ENCODE measurements at places on chromosomes 13 and 19. TPM values are rescaled to one million over a fixed set of nuclear protein-coding genes. Genes with fewer than 3 reads are reported as not detected.
A peak's percentile ranks its signal among the peaks of the same experiment; 100 is the strongest.

GRCh38 chr13:48113756-48114130 lies 18.8 kb upstream of the MED4 start:
- DNase-seq: peak; percentile 16

GRCh38 chr13:19959141-19959830 lies 759 bp downstream of the ZMYM2 start:
- DNase-seq: peak; percentile 50

- DNase-seq: peak; percentile 24
These were observed 3.0 kb upstream of the IGFL1 start for GRCh38 chr19:46226438-46226973.

- no peak for DNase-seq
These were observed 420.6 kb downstream of the DCT start for GRCh38 chr13:94058821-94059360.

DNA sequence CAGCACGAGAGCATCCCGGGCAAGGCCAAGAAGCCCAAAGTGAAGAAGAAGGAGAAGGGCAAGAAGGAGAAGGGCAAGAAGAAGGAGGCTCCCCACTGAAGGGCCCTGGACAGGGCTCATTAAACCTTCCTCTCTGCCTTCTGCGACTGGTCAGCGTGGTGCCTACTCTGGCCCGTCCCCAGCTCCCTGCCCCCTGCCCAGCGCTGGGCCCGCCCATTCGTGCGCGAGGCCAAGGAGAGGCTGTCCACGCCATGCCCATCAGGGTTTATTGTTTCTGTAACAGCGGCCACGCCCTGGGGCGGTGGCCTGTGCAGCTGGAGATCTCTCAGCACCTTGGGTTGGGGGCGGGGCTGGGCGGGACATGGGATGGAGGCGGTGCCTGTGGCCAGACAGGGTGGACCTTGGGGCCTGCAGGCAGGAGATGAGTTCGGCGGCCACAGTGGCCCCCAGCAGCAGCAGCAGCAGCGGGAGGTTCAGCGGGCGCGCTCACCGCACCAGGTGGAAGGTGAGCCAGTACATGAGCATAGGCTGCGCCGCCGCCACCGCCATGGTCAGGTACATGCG lies 897 bp downstream of the C19orf33 start:
- peak; percentile 80 for DNase-seq

- no peak for DNase-seq
These were observed 54.9 kb downstream of the WDFY2 start for GRCh38 chr13:51639171-51639570.

DNA sequence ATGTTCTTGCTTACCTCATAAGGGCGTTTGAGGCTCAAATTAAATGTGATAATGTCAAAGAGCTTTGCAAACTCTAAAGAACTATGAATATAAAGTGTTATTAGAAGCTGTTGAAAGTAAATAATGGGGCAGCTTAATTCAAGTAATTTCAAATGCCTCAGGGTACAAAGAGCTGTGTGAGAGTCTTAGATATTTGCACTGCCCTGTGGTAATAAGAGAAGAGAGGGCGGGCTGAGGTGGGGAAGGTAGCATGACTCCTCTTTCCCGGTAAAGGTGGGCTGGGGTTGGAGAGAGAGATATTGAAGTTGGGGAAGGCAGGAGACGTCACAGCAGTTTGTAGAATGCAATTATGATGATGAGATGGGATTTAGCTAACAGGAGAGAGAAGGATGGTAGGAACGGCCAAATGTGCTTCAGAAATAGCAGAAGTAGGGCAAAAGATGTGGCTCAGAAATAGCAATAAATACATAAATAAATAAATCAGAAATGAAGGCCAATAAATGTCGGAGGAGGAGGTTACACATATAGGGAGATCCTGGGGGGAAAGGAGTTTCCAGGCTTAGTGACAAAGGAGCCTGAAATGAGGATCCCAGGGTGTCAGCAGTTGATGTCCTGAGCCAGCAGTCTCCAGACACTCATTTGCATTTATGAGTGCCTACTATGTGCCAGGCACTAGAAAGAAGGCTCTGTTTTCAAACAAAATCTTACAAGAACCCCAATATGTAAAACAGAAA lies 35.7 kb upstream of the RCBTB2 start:
- no peak for DNase-seq

- DNase-seq: peak; percentile 75
These were observed 25.1 kb upstream of the CD70 start for GRCh38 chr19:6616011-6616410.

DNA sequence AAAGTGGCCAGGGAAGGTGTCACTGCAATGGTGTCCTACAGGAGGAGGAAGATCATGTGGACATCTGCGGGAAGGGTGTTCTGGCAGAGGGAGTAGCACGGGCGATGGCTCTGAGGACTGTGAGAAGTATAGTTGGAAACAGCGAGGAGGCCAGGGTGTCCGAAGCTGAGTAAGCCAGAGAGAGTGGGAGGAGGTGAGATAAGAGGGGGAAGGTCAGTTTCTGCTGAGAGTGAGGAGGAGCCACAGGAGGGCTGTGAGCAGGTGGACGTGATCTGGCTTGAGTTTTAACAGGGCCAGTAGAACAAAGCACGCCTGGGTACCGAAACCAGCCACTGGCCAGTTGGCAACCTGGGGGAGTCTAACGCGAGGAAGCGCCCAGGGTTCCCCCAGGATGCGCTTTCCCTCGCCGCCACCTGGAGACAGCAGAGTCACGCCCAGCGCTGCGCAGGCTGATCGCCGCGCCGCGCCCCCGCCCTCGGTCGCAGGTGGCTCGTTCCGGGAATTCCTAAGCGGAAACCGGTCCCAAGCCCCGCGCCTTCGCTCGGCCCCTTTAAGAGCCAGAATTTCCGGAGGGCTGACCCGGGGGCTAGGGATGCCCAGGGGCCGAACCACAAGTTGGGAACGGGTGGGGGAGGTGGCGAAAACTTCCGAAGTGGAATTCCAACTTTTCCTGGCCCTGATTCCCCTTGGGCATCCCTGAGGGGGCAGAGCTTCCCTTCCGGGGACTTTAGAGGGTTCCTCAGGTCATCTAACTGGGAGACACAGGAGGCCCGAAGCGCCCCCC lies 1.1 kb upstream of the LSR start:
- peak; percentile 88 for DNase-seq

DNA sequence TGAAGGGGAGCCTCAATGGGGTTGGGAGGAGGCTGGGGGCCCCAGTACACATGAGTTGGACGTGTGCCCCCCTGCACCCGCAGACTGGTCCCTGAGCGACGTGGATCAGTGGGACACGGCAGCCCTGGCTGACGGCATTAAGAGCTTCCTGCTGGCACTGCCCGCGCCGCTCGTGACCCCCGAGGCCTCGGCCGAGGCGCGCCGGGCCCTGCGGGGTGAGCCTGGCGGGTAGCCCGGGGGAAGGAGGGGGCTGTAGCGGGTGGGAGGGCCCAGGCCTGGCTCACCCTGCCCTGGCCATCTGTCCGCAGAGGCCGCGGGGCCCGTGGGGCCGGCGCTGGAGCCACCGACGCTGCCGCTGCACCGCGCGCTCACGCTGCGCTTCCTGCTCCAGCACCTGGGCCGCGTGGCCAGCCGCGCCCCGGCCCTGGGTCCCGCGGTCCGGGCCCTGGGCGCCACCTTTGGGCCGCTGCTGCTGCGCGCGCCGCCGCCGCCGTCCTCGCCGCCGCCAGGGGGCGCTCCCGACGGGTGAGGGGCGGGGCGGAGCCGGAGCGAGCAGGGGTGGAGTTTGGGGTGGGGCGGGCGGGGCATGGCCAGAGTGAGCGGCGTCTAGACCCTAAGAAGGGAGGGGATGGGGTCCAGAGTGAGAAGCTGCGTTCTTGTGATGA lies 8.1 kb downstream of the PIK3R2 start:
- no peak for DNase-seq

DNA sequence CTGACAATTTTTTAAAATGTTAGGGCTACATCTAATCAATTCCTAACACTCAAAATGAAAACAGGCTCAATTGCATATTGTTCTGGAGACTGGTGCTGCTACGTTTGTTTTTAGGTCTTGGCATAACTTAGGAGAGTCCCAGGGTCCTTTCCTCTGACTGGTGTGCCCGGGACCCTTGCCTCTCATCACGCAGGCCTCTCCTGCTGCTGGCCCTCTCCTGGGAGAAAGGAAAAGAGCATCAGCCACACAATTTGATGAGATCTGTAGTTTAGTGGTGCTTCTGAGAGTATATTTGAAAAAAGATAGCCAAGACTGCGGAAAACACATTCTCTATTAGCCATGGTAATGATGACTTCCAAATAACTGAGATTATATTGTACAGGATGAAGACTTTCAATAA lies 380.0 kb downstream of the KLF12 start:
- no peak for DNase-seq

DNA sequence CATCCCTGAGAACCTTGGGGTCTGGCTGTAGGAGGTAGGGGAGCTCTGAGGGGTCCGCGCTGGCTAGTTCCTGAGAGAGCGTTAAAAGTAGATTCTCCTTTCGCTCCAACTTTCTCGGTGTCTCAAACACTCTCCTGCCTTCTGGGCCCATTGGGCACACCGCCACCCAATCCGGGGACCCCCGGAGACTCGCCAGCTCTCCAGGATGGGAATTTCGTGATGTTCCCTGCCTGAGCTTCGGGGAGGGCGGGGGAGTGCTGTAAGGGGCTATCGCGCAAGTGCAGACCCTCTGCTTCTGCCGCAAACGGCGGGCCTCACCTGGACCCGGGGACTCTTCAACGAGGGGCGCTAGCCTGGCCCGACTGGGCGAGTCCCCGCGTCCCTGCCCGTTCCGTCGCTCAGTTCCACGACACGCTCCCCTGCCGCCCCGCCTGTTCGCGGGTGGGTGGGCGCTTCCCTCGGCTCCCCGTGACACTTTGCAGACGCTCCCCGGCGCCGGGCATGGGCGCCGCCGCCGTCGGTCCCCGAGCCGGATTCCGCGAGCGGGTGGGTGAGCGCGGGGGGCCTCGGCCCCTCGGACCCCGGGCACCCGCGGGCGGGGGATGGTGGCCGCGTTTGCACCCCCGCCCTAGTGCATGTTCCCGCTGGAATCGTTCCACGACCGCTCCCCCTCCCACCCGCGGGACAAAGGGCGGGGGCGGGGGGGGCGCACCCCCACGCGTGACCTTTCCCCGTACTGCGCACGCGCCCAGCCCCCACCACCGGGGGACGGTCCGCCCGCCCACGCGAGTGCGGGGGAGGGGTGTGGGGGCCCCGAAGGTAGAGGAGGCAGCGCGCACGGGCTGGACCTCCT lies at the start of gene CCDC106:
CCDC106 (plus strand) TSS at position 481 of the 853 bp plus-strand sequence. CDS start 835 bp downstream, outside the sequence.
- DNase-seq: peak; percentile 45

DNA sequence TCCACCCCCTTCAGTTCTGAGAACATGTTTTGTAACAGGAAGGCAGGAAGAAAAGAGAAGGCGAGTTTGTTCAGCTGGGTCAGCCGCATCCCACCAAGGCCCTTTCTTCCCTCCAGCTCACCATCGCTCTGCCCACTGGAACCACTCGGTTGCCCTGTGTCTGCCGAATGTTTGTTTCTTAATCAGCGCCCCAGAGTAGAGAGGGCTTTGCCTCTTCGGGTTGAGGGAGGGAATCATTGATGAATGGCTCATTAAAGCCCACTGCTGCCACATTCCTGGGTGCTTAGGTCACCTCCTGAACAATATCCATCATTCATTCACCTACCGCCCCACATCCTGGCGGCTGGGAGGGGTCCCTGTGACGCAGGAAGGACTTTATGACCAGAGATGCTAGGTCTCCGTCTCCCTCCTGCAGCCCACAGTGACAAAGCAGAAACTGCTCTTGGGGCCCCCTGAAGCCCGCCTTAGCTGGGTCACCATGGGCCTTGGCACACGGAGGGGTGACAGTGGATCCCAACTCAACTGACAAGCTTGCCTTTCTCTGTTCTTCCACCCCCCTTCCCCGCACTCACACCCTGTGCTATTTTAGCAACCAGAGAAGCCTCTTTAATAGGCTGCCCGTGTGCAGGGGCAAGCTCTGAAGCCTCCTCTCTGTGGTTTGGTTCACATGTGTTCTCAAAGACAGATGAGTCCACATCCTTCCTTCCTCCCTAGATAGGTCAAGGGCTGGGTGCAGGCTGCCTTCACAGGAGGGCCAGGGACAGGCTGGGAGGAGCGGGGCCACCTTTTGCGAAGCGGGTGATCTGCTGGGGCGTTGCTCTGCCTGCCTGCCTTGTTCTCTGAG lies 46.2 kb downstream of the ACTN4 start:
- peak; percentile 95 for DNase-seq

- peak; percentile 15 for DNase-seq
These were observed 50.9 kb upstream of the TPM4 start for GRCh38 chr19:16025108-16026101.

Gene ZNF814
- polyA plus RNA-seq: 15.6 TPM

Gene FFAR2
- polyA plus RNA-seq: not detected

Gene LILRB1
- polyA plus RNA-seq: not detected

Gene GPR12
- not detected for polyA plus RNA-seq

Gene SIGLEC9
- not detected for polyA plus RNA-seq

Gene NLRP4
- not detected for polyA plus RNA-seq

Gene TMEM59L
- polyA plus RNA-seq: not detected

Gene ZNF799
- polyA plus RNA-seq: 1.8 TPM

Gene ANGPTL4
- polyA plus RNA-seq: 2.3 TPM

Gene DNAAF3
- 10.2 TPM for polyA plus RNA-seq

Gene ZNF730
- polyA plus RNA-seq: 0.16 TPM

Gene HS6ST3
- 0.01 TPM for polyA plus RNA-seq
